Activated naive CD4-positive, alpha-beta T cell treated with anti-CD3 and anti-CD28 coated beads, Interleukin-2, amount 50 U/mL, for 16 hours (primary cell): ENCODE measurements at places on chromosomes 12 and 14.

DNA sequence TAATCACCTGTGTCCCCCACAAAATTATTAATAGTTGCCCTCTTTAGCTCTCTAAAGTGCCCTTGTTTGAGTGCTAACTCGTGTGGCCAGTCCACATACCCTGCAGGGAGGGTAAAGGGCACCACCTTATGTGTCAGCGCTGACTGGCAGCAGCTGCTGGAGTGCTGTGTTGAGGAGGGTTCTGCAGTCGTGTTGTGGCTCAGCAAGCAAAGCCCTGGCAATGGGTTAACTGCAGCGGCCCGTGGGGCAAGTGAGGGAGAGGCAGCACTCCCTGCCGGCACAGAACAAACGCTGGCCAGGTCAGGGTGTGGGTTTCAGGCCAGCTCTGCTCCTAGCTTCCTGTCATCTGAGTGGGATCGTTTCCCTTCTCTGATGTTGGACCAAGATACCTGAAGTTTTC lies 369.8 kb downstream of the CACNA1C start:
- no peak for DNase-seq

- no peak for DNase-seq
Observed at GRCh38 chr14:47619392-47619791, 56.0 kb downstream of the MDGA2 start.

GRCh38 chr14:105317546-105317945 lies 3.0 kb downstream of the PACS2 start:
- DNase-seq, result no peak

GRCh38 chr12:7096979-7097378 lies 4.7 kb upstream of the C1R start:
- DNase-seq, result no peak

GRCh38 chr12:113486722-113487121 lies 15.1 kb upstream of the LHX5 start:
- DNase-seq, result no peak

- peak; percentile 56 for DNase-seq
Observed at GRCh38 chr14:91870001-91870400, 2.7 kb upstream of the TC2N start.
